ENCODE measurements at places on chromosomes 2 and 18.

DNA sequence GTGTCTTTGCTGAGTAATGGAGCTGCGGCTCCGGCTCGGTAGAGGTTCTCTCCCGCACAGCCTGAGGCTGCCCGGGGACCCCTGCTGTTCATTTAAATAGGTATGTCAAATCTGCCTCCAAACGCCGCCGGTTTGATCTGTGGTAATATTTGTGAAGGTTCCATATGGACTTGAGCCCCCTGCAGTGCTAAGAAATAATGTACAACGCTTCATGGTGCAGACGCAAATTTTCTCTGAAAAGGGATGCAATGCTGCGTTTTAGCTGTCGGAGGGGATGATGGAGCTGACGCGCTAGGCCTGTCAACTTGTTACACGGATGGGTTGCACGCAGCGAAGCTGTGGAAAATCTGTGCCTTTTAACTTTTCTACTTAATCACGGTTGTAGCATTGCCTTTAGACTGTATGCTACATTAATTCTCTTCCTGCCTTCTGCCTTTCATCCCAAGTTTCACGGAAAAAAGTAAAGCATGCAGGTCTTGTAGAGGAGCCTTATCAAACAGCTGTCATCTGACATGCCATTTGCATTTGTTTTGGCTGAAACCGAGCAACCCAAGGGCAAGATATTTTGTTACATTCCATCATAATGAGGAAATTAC is 43.2 kb downstream of the MRPS9 start:
- peak; percentile 36 for DNase-seq

DNA sequence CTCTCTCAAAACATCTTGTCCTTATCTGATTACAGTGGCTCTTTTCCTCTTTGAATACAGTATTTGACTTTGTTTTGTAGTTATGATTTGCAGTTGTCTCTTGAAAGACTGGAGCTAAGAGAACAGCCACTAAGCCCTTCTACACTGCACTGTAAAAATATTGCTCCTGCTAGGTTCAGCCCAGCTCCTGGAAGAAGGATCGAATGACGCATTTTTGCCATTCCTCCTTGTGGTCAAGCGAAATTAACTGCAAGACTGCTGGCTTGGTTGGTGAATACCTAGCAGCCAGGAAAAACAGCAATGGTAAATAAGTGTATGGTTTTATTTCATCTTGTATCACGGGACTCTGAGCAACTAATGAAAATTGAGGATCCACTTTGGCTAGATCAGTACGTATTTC is 407.8 kb upstream of the CDH2 start:
- DNase-seq, result peak; percentile 91

DNA sequence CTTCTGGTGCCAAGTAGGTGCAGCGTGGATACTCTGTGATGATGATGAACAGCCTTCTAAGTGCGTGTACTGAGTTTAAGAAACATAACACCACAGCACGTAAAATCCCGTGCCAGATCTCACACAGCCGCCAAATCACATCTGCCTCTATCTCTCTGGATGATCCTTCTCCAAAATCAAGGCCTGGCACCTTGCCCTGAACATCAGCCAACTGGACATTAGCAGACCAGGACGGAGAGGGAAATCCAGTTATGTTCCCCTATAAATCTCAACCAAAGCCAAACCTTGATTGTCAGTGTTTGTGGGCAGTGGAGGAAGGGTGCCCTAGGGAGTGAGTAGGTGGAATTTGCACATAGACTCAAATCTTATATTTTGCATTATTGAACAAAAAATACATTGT is 164.3 kb downstream of the MIB1 start:
- DNase-seq, result no peak

DNA sequence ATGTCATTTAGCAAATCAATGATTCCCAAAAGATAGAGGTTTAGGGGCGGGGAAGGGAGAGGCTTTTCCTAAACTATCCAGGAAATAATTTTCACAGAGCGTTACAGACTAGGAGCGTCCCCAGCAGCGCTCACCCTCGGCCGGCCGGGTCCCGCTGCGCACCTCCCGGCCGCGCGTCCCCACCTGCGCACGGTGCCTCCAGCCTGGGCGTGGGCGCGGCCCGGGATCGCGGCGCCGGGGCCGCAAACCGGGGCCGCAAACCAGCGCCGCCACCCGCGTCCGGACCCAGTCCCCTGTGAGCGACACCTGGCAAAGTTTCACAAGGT is 684 bp upstream of the ZCCHC2 start:
- DNase-seq, result no peak

DNA sequence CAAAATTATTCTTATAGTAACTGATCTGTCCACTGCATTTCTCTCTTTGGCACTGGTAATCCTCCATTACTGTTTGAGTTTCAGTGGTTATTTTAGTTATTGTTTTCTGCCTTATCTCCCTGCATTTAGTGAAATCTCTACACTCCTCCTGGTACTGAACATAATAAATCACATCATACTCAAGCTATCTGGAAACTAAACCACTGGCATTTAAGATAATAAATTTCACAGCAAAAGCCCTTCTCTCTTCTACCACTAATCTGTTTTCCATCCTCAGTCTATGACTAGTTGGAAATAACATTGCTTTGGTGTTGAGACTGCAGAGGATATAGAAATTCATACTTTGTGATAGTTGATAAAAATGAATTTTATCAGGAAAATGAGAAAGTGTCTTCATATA is 399.3 kb upstream of the FSHR start:
- no peak for DNase-seq

GRCh38 chr2:240512109-240512485 is 45.7 kb downstream of the ANKMY1 start:
- no peak for DNase-seq

DNA sequence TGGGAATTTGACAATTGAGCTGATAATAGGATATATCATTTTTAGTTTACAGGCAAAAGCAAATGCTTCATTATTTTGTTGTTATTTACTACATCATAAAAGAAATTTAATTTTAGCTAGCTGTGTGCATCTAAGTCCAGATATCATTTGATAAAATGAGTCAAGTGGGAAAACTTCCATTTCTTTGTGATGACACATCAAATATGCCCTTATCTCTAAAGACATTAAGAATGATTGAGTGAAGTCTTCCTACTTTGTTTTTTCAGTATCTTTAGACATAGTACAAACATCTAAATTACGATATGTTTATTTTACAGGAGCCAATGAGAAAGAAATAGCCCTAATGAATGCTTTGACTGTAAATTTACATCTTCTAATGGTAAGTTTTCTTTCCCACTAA is 77.0 kb downstream of the KYNU start:
- no peak for DNase-seq

DNA sequence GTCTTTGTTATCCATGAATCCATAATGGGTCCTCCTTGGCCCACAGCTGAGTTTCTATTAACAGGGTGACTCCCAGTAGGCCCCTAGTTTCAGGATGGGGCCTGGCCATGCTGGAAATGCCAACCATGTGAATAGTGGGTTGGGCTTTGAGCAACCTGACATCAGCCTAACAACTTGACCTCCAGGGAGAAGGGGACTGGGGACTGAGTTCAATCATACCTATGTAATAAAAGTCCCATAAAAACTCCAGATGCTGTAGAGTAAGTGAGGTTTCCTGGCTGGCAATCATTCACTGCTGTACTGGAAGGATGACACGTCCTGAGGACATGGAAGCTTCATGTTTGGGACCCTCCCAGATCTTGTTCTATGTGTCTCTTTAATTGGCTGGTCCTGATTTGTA is 7.9 kb downstream of the REV1 start:
- peak; percentile 27 for DNase-seq

DNA sequence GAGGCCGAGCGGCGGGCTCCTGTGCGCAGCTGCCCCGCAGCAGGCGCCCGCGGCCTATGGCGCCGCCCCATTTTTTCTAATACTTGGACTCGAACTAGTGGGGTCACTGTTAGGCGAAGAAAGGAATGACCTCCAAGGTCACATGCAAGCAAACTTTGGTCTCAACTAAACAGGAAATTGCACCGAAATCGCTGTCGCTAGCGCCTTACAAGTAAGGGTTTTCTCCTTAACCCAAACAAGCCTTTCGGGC is 339 bp downstream of the ACAA2 start:
- DNase-seq, result peak; percentile 40

- DNase-seq, result peak; percentile 52
Observed at GRCh38 chr18:75538727-75539126, 111.2 kb upstream of the SMIM21 start.

GRCh38 chr2:42756150-42756775 is 7.7 kb downstream of the OXER1 start:
- no peak for DNase-seq

DNA sequence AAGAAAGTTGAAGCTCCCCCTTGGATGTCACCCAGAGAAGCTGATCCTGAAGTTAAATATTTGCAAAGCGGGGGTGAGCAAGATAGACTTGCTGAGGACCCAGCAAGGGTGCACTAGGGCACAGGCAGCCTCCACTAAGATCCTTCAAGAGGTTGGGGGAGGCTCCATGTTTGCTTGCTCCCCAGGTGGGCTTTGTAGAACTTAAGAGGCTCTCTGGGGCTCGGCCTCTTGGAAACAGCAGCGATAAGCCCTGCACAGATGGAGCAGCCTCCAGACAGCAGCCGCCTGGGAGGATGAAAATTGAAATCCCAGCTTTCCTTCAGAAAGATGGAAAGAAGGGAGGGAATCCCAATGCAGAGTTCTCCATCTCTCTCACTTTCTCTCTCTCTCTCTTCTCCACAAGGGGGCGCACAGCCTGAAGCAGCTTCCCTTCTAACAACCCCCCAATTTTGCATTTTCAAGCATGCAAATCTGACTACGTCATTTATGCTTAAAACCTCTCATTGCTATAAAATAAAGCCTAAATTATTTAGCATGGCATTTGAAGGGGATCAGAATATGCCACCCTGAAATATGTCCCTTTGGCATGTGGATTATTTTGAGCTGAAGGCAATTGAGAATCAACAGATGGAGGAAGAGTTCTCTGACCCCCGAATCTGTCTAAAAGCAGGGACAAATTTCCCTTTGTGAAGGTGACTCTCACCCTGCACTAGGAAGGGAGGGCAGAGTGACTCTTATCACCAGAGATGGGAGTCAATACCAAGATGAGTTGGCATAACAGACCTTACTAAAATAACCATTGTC is 185.7 kb upstream of the KLHL29 start:
- peak; percentile 23 for DNase-seq

- no peak for DNase-seq
Observed at GRCh38 chr2:164060031-164060430, 324.2 kb upstream of the FIGN start.

- DNase-seq, result no peak
Observed at GRCh38 chr2:85234868-85235267, 92.9 kb downstream of the TGOLN2 start.

DNA sequence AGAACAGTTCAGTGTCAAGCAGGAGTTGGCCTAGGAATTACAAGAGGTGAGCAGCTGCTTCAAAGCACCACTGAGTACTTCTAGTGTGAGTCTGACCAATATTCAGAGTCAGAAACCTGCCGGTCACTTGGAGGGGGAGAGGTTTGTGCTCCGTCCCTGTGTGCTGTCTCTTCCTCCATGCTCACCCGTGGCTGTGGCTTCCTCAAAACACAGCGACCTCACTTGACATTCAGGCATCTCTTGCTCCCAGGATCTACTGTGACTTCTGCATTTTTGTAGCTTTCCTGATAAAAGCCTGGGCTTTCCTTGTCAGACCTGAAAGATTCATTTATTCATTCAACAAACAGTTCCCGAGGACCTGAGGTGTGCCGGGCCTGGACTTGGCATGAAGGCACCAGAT is 32.9 kb downstream of the TPRKB start:
- DNase-seq, result no peak

- DNase-seq, result no peak
Observed at GRCh38 chr2:155418753-155419152, 720.3 kb downstream of the KCNJ3 start.
